Progenitor cell of endocrine pancreas (in vitro differentiated cells): ENCODE measurements at places on chromosomes 12 and 14.

DNA sequence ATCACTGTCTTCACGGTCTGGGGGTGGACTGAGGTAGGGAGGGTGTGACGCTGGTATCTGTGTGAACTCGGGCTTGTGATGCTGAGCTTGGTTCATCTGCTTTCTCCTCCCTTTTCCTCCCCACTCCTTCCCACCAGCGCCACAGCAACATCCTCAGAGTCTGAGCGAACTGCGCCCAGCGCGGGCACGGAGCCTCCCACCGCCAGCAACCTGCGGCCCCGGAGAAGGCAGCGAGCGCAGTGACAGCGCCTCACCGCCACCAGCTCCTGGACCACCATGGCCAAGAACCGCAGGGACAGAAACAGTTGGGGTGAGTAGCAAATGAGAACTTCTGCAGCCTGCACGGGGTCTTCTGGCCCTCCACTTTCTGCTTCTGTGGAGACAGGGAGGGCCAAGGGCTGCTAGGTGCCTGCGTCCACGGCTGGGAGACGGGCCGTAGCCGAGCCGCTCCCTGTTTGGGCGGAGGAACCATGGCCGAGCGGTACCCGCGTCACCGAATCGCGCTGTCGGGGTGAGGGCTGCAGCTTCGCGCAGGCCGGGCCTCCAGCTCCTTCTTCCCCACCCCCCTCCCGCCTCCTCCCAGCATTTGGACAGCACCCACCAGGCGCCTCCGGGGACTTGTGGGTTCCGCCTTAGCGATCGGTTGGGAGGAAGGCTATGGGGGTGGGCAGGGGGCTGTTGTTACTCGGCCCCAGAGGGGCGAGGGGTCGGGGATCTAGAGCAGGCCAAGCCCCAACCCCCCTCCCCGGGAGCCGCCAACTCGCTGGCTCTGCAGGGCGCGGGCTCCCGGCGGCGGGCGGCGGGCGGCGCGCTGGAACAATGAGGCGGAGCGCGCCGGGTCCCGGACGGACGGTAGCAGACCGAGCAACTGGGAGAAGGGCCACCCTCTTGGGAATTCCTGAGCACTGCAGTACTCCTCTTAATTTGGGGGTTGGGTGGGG, at the start of gene ATL1:
Gene ATL1 (plus strand): TSS at position 156 of the 941 bp plus-strand sequence. CDS start 121 bp downstream, at position 277.
- H3K4me1 ChIP-seq, result peaks cover 9% of the 10 kb centered on the region
- no peaks in the 10 kb centered on the region for H3K36me3 ChIP-seq
- peak within 1 kb of the TSS; percentile 94 for H3K27ac ChIP-seq
- peak; percentile 64 for DNase-seq
- peaks cover 64% of the 10 kb centered on the region for H3K27me3 ChIP-seq

DNA sequence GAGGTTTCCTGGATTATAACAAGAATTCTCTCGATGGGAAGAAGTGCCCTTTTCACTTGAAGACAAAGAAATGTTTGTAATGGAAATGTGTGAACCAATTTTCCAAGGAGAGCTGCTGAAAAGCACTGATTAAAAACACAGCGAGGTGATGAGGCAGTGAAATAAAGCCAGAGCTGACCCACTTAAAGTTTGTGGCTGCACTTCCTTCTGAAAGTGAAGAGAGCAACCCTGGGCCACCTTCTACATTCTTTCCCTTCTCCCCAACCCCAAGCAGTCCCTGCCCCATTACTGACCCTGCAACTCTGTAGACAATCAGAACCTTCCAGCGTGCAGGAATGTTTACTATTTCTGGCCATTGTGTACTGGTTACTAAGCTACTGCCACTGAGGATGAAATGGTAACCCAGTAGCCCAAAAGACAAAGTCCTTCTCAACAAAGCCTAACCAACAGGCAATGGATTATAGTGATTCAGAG, 173.9 kb downstream of the TTC7B start:
- no peak overlapping the region for H3K4me3 ChIP-seq
- H3K27ac ChIP-seq, result peak overlapping the region; percentile 79
- H3K36me3 ChIP-seq, result peaks cover 9% of the 10 kb centered on the region
- H3K27me3 ChIP-seq, result no peaks in the 10 kb centered on the region
- no peak for DNase-seq

GRCh38 chr12:67741270-67741669, 92.7 kb downstream of the DYRK2 start:
- no peak overlapping the region for H3K27ac ChIP-seq
- no peak for DNase-seq
- no peaks in the 10 kb centered on the region for H3K36me3 ChIP-seq
- H3K4me3 ChIP-seq, result no peak overlapping the region

- no peak overlapping the region for H3K4me3 ChIP-seq
- no peak for DNase-seq
- peaks cover 11% of the 10 kb centered on the region for H3K4me1 ChIP-seq
- no peak overlapping the region for H3K27ac ChIP-seq
- H3K27me3 ChIP-seq, result peaks cover 3% of the 10 kb centered on the region
Measured at GRCh38 chr14:38716926-38717325, 386.1 kb downstream of the SEC23A start.

DNA sequence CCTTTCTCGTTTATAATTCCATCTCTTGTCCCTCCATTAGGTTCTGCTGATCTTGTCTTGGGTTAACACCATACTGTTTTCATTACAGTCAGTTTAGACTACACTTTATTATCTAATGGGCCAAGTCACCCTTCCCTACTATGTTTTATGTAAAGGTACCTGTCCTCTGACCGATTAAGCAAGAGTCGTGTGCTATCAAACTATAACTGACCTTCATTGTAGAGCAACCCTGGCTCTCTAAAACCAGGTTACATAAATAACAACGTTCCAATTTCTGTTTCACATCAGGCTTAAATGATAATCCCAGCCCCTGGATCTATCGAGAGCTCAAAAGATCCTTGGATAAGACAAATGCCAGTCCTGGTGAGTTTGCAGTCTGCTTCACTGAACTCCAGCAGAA, 16.7 kb downstream of the OAS2 start:
- no peak for DNase-seq
- H3K4me1 ChIP-seq, result no peaks in the 10 kb centered on the region
- no peaks in the 10 kb centered on the region for H3K36me3 ChIP-seq

DNA sequence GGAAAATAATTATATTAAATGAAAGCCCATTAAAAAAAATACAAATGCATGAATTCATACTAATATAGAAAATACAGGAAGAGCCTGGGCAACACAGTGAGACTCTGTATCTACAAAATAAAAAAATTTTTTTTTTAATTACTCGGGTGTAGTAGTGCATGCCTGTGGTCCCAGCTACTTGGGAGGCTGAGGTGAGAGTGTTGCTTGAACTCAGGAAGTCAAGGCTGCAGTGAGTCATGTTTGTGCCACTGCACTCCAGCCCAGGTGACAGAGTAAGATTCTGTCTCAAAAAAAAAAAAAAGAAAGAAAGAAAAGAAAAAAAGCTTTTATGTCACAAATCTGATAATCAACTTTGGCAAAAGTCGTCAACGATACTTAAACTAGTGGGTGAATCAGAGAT, 80.6 kb upstream of the PLEKHA5 start:
- H3K4me1 ChIP-seq, result peaks cover 16% of the 10 kb centered on the region
- H3K27ac ChIP-seq, result no peak overlapping the region
- no peaks in the 10 kb centered on the region for H3K27me3 ChIP-seq
- no peak for DNase-seq
- no peak overlapping the region for H3K4me3 ChIP-seq

DNA sequence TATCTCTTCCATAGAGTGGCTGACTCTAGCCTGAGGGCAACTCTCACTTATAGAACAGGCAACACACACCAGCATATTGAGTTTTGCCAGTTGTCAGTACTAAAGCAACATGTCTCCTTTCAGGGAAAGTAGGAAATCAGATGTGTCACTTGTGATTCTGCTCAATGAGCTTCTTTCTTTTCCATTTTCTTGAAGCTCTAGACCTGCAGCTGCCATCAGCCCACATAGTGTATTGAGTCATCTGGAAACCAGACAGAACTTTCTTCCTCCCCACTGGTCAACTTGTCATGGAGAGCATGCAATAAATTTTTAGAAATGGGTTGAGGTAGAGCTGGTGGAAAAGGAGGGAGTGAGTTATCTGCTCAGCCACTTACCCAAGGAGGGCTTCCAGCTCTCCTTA, 209.0 kb upstream of the PLEKHG7 start:
- H3K4me1 ChIP-seq, result no peaks in the 10 kb centered on the region
- no peaks in the 10 kb centered on the region for H3K27me3 ChIP-seq
- H3K36me3 ChIP-seq, result peaks cover 3% of the 10 kb centered on the region

DNA sequence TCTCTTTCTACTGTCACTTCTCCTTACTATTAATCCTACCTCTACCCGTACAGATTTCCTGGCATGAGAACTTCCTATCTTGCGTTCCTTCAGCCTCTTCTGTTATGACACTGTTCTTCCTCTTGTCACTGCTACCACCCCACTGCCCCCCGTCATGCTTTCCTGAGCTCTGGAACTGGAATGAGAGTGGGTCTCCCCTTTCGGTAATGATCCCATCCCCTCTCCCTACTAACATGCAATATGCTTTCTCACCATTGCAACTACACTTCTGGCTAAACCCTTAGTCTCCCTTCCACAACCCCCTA, 4.9 kb upstream of the AP1G2 start:
- H3K27me3 ChIP-seq, result peaks cover 54% of the 10 kb centered on the region
- H3K27ac ChIP-seq, result no peak overlapping the region
- no peak for DNase-seq
- no peak overlapping the region for H3K4me3 ChIP-seq

DNA sequence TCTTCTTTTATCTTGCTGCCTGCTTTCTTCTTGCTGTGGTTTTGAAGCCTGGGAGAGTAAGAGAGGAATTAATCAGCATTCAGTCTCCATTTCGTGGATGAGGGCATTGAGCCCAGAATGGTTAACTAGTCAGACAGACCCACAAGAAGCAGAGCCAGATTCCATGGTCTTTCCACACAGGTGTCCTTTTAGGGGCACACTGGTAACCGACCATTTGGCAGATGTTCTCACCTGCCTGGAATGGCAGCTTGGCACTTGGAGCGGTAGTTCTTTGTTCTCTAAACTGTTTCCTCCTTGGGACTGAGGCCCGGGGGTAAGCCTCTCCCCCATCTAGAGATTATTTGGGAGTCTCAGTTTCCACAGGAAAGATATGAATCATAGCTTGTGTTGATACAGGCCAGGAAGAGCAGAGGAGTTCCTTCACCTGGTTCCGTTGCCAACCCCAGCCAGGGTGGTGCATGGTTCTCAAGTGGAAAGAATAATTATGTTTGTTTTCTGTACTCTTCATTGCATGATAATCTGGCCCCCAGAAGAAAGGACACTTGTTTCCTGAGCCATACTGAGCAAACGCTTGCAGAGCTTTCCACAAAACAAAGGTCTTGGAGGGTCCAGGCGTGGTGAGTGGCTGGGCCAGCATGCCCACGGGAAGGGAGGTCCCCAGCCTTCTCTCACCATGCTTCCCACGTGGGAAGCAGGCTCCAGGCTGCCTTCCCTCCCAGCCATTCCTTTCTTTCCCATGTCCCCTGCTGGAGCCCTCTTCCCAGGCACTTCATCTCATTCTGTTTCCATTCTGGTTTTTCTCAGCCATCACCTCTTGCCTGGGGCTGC, 2.0 kb upstream of the KRT75 start:
- H3K36me3 ChIP-seq, result no peaks in the 10 kb centered on the region
- no peak overlapping the region for H3K4me3 ChIP-seq
- no peak for DNase-seq

DNA sequence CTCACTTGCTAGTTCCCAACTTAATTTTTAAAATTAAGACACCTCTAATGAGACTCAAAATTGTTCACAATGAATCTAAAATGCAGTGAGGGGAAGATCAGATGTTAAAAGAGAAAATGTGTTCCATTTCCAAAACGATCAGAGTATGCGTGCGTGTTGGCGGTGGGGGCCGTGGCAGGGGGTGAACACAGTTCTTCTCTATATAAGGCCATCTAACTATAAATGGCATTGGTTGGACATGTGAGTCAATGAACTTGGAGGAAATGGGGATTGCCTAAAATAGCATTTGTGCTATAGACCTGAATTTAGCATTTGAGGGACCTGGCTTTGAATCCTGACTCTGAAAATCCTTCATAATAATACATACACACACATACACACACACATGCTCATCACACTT, 149.4 kb downstream of the FOXN3 start:
- H3K27ac ChIP-seq, result no peak overlapping the region
- H3K27me3 ChIP-seq, result peaks cover 3% of the 10 kb centered on the region
- H3K4me1 ChIP-seq, result peaks cover 6% of the 10 kb centered on the region
- H3K36me3 ChIP-seq, result no peaks in the 10 kb centered on the region
- DNase-seq, result no peak
- no peak overlapping the region for H3K4me3 ChIP-seq
